ENCODE measurements at places on chromosomes 11 and 22.

DNA sequence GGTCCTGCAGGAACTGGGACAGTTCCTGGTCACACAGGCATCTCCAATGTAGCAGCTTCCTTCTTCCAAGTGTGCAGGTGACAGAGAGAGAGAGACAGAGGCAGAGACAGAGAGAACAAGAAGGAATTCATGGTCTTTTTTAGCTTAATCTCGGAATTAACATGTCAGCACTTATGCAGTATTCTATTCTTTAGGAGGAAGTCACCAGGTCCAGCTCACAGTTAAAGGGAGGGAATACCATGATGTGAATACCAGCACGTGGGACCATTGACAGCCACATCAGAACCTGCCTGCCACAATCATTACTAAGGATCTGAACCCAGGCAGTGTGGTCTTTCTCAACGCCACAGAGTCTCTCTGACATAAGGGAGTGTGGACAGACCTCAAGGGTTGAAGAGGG lies 341.6 kb downstream of the MN1 start:
- no peak for DNase-seq

- DNase-seq, result peak; percentile 56
Observed at GRCh38 chr11:56841210-56841810, 92.8 kb upstream of the OR9G4 start.

- DNase-seq, result no peak
Observed at GRCh38 chr11:91047882-91048281, 825.0 kb upstream of the CHORDC1 start.

- no peak for DNase-seq
Observed at GRCh38 chr11:115244296-115244695, 259.9 kb downstream of the CADM1 start.

DNA sequence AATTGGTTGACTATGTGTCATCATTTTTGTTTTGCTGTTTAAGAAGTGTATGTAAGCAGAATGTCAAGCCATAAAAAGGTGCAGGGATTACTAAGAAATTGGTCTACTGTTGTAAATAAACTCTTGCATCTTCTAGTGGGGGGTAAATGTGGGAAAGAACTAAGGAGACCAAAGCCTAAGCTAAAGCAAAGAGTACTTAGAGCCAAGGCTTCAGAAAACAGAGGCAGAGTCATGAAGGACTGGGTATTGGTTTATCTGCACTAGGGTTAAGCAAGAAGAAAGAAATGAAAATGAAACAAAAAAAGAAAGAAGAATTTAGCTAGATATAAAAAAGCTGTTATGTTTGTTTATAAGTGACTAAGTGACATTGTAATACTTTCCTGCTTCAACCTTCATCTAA lies 628.1 kb downstream of the METTL15 start:
- DNase-seq, result no peak

DNA sequence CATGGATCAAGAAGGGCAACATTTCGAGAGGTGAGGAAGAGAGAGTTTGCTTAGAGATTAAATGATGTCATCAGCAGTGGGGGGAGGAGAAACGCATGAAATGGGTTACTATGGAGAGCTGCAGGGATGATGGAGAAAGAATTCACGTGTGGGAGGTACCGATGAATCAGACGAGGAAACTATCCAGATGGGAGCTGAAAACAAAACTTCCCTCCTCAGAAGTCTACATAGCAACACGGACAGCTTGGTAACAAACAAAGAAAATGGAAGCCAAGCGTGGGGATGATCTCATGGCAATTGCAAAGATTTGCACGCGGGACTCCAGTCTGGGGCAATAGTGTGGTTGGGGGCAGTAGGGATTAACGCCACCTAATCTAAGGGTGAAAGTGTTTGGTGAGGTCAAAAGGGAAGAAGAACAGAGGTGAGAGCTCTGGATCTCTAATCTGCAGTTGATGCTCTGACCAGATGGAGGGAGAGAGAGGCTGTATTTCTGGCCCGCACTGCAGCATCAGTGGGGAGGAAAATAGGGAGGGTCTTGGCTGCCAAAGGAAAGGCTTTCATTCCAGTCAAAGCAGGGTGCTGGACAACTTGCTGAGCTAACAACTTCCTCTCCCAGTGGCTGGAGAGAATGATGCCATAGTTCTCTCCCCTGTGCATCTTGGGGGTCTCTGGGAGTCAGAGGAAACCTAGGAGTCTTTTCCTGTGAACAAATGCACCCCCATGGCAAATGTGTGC lies 43.4 kb upstream of the CSNK2A3 start:
- no peak for DNase-seq

GRCh38 chr22:29780748-29781676 lies 13.8 kb downstream of the UQCR10 start:
- no peak for DNase-seq

DNA sequence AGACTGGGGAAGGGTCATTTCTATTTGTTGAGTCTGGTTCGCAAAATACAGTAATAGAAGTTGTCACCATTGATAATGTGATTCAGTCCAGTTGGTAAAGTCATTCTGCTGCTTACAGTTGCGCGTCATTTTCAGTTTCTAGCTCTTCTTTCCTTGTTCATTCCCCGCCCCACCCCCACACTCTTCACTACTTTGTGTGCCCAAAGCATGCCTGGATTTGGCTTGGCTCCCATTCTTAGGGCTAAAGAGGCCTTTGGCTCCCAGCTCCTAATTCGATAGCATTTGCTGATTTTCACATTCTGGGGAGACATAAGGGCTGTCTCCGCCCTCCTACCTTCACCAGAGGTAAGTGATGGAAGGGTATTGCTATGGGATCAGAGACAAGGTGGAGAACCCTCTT lies 43.0 kb downstream of the CECR2 start:
- DNase-seq, result no peak

GRCh38 chr11:123362186-123362585 lies 67.9 kb upstream of the GRAMD1B start:
- DNase-seq, result no peak

GRCh38 chr11:73372375-73372993 lies 3.7 kb upstream of the RELT start:
- peak; percentile 55 for DNase-seq

DNA sequence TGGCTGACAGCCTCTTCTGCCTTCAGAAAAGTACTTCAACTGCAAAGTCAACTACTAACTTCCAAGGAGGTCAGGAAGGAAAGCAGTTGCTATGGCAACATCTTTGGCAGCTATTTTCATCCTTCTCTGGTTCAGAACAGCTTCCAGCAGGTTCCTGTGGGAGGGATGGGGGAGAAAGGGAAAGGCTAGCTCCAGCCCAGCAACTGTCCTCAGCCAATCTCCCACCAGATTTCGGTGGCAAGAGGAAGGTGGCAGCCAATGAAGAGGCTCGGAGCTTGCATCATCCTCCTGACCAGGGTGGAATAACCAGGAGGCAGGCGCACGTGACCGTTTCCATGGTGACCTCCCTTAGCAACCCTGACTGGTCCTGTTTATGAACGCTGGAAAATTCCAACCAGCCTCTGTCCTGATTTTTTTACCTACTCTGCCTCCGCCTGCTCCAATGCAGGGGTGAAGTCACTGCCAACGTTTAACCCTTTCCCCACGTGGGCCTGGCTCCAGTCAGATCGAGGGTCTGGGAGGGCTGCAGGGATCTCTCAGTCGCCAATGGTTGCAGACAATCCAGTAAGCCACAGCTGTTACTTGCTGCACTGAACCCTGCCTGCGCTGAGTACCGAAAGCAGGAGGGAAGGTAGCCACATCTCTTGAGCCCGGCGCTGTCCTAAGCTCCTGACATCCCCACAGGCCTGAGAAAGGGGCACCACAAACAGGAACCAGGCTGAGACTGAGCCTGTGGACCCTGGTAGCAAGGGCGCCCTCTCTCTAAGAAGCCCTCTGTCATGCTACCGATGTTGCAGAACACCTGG lies 11.2 kb upstream of the MALAT1 start:
- peak; percentile 80 for DNase-seq

DNA sequence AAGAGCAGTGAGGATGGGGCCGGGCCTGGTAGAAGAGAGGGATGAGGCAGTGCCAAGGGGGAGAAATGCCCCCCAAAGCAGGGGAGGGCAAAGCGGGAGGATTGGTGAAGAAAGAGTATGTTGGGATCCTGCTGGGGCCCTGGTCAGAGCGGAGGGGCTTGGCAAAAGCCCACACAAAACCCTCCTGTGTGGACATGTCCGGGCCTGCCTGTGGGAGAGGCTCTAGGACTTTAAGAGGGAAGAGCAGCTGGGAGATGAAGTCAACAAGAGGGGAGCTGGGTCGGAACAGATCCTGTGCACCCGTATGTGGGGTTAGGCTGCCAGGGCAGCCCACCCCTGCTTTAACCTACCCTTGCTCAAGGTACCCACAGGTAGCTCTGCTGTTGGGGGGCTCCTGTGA lies 25.8 kb downstream of the ART5 start:
- no peak for DNase-seq

DNA sequence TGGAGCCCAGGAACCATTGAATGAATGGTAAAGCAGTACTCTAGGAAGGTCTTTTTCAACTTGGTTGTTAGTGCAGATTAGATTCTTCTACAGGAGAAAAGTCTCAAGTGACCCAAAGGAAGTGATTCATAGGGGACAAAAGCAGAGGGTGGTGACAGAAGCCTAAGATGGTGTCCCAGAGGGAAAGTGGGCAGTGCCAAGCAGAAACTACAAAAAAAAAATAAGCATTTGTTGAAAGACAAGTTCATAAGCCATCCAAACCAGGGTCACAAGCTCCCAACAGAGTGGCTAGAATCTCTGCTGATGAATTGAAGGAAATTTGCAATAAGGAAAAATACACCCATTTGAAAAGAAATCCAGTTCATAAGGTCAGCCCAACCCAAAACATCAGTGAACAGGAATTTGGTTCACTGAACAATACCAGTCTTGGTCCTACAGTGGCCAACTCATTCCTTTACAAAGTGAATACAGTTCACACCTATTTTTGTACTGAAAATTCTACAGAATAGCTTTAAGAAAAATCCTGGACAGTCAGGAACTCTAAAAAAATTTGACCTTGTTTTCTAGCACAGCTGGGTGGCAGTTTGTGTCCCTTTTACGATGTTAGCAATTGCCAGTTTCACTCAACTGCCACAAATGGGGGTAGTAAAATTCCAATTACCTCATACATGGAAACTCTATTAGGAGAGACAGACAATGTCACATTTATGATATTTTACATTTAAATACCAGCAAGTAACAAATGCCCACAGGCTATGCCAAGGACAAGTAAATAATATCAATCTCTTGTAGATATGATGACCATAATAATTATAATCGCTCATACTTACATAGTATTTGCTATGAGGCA lies 21.6 kb upstream of the NUP160 start:
- no peak for DNase-seq

DNA sequence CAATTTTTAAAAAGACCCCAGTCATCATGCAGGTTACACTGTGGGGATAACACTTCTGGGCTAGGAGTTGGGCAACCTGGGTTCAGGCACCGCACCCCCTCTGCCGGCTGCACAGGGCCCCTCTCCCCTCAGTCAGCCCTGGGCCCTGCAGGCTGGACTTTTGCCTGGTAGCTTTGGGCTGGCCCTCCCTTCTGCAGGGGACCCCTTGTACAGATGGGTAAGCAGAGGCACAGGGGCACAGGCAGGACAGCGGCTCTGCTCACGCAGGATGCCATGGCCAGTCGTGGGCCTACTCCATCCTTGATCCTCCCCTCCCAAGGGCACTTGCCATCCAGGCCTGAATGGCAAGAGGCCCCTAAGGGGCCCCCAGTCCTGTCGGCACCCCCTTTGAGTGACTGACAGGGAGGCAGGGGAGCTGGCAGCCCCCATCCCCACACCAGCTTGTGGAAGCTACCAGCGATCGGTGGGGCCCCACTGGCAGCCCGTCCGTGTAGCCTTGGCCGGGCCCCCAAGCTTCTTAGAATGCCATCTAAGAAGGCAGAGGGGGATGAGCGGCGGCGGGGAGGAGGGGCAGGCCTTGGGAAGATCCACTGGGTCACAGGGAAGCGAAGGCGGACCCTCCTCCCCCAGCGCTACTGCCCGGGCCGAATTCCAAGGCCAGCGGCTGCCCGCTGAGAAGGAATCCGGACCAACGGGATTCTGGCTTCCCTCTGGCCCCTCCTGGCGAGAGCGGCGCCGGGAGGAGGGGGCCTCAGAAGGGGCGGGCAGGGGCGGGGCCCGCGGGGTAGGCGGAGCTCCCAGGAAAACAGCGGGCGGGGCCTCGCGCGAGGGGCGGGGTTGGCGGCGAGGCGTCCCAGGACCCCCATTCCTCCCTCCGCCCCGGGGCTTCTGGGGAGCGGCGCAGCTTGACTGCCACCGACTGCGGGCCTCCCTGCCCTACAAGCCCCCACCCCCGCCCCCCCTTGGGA lies 6.8 kb upstream of the CHKA start:
- no peak for DNase-seq

GRCh38 chr11:110312670-110313069 lies 16.3 kb upstream of the RDX start:
- no peak for DNase-seq

DNA sequence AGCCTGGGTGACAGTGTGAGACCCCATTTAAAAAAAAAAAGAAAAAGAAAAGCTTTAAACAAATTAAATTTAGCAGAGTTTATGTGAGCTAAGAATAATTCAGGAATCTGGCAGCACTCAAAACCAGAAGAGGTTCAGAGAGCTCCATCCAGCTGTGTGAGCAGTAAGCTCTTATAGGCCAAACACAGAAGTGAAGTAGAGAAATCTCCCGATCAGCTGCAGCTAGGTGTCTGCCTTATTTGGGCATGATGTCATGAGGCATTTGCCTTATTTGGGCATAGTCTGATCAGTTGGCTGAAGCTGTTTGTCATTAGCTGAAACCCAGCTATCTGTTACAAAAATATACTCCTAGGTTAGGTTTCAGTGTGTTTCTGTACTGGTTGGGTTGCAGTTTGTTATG lies 8.2 kb downstream of the MS4A15 start:
- no peak for DNase-seq

- DNase-seq, result no peak
Observed at GRCh38 chr11:131909426-131910177, 539.2 kb downstream of the NTM start.

- no peak for DNase-seq
Observed at GRCh38 chr11:126834149-126834548, 166.4 kb downstream of the KIRREL3 start.

- DNase-seq, result no peak
Observed at GRCh38 chr11:100404907-100405306, 282.2 kb upstream of the ARHGAP42 start.

- DNase-seq, result no peak
Observed at GRCh38 chr11:133974836-133975487, 18.2 kb upstream of the IGSF9B start.

- DNase-seq, result no peak
Observed at GRCh38 chr22:50581031-50581949, 1.4 kb downstream of the CHKB start.

GRCh38 chr11:32065865-32066629 lies 24.8 kb upstream of the RCN1 start:
- DNase-seq, result no peak

DNA sequence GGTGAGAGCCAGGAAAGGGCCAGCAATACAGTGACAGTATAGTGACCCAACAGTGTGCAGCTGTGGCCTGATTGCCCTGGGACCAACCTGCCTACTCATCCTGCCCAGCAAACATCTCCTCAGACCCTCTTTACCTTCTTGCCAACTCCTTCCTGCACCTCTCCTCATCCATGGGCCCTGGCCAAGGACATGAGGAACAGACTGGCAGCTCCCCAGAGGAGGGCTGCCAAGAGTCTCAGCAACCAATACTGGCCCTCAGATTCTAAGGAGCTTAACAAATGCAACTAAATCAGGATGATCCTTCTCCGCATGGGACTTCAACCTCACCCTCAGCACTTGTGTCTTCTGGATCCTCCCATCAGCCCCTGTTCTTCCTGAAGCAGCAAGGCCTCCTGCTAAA lies 77.0 kb downstream of the RPL27A start:
- DNase-seq, result no peak

GRCh38 chr11:1827095-1827813 lies 7.5 kb upstream of the SYT8 start:
- DNase-seq, result no peak

GRCh38 chr22:49209452-49210195 lies 618.0 kb downstream of the BRD1 start:
- DNase-seq, result no peak

- peak; percentile 31 for DNase-seq
Observed at GRCh38 chr22:41445129-41446056, 1.2 kb downstream of the TOB2 start.

All from Kasumi-1 (cell line).